ENCODE measurements at places on chromosomes 2 and 18. TPM values are rescaled to one million over a fixed set of nuclear protein-coding genes. Genes with fewer than 3 reads are reported as not detected.

DNA sequence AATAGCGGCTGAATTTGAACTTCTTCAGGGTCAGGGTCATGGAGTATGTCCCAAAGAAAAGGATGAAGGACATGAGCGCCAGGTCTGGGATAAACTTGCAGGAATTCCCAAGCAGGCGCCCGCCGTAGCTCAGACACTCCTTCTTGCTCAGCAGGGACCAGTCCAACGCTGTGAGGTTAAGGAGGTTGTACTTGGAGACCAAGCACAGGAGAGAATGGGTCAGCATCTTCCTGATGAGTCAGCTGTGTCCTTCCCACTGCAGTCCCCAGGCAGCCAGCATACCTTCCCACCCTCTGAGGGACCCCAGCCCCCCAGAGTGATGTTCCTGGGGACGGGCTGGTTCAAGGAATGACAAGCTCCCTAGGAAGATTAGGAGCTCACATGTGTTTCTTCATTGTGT lies 40.9 kb downstream of the MTHFD2 start:
- no peaks in the 10 kb centered on the region for H3K27me3 ChIP-seq
- no peak for DNase-seq
- H3K27ac ChIP-seq, result no peak overlapping the region
- no peak overlapping the region for H3K4me3 ChIP-seq

The ITGB6 gene
- 7.8 TPM for total RNA-seq

- DNase-seq, result no peak
- H3K27me3 ChIP-seq, result no peaks in the 10 kb centered on the region
- no peak overlapping the region for H3K4me3 ChIP-seq
- H3K36me3 ChIP-seq, result no peaks in the 10 kb centered on the region
- H3K4me1 ChIP-seq, result no peaks in the 10 kb centered on the region
- no peak overlapping the region for H3K27ac ChIP-seq
Measured at GRCh38 chr2:33911327-33911726, 312.2 kb upstream of the FAM98A start.

The SDC1 gene
- total RNA-seq, result 164 TPM

DNA sequence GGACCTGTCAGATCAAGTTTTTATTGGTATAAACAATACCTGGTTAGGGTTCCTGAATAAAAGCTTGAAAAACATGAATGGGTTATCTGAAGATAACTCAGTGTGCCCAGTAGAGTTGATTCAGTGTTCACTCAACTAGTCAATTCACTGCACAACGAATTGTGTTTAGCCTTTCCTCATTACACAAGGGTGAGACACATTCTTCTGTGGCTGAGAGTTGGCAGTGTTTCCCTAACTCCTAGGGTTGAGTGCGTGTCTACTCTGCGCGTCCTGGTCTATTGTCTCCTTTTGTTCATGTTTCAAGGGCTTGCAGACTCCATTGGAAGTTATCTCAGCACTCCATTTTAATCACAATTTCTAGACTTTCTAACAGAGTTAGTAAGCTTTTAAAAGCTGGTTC lies 32.8 kb upstream of the TMEM178A start:
- no peak overlapping the region for H3K27ac ChIP-seq
- no peaks in the 10 kb centered on the region for H3K27me3 ChIP-seq
- H3K36me3 ChIP-seq, result no peaks in the 10 kb centered on the region
- DNase-seq, result no peak
- no peaks in the 10 kb centered on the region for H3K4me1 ChIP-seq

- H3K27me3 ChIP-seq, result peaks cover 15% of the 10 kb centered on the region
- H3K4me3 ChIP-seq, result peak overlapping the region; percentile 56
- H3K4me1 ChIP-seq, result peaks cover 35% of the 10 kb centered on the region
Measured at GRCh38 chr2:41989501-41990180, 58.2 kb upstream of the PKDCC start.

DNA sequence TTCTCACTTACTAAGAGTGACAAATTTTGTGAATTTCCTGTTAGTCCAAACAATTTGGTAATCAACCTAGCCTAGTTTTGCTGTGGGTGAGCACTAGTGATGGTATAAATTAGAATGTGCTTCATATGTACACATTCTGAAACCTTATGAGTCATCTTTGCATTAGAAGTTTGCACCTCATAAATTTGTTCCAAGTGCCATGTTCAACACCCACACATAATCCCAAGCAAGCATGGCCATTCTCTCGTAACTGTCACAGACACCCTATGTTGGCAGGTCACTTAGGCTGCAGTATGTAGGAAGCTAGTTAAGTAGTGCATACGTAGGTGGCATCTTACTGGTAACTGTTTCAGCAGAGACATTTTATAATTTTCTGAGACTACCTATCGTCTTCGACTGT lies 46.9 kb downstream of the NAB1 start:
- H3K27me3 ChIP-seq, result no peaks in the 10 kb centered on the region
- H3K4me3 ChIP-seq, result no peak overlapping the region
- peaks cover 12% of the 10 kb centered on the region for H3K36me3 ChIP-seq
- H3K4me1 ChIP-seq, result peaks cover 10% of the 10 kb centered on the region
- no peak overlapping the region for H3K27ac ChIP-seq

The MOCOS gene
- 3.2 TPM for total RNA-seq

The SCYGR4 gene
- total RNA-seq, result not detected

The ALPI gene
- total RNA-seq, result 6.5 TPM

GRCh38 chr2:237061356-237061755 lies 24.3 kb upstream of the COPS8 start:
- DNase-seq, result no peak
- no peaks in the 10 kb centered on the region for H3K27me3 ChIP-seq
- no peak overlapping the region for H3K4me3 ChIP-seq
- H3K4me1 ChIP-seq, result peaks cover 31% of the 10 kb centered on the region

The RGPD5 gene
- 65.9 TPM for total RNA-seq

GRCh38 chr2:98454073-98454472 lies 9.4 kb downstream of the INPP4A start:
- H3K27ac ChIP-seq, result no peak overlapping the region
- H3K4me3 ChIP-seq, result no peak overlapping the region
- no peaks in the 10 kb centered on the region for H3K27me3 ChIP-seq
- peaks cover 8% of the 10 kb centered on the region for H3K36me3 ChIP-seq
- peaks cover 40% of the 10 kb centered on the region for H3K4me1 ChIP-seq
- peak; percentile 10 for DNase-seq

DNA sequence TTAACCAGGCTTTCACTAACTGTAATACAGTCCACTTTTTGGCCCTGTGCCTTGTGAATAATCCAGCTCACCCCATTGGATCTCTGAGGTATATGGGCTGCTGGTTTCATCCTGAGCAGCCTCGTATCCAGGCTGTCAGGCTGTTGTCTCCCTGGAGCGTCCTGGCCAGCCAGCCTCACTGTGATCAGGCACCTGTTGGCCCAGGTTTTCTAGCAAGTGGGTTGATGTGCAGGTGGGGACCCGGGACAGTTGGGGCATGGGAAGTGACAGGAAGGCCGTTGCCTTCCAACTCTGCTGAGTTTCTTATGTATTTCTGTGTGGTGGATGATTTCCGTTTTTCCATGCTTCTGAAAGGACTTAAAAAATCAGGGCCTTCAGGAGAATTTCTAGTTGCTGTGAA lies 132.4 kb downstream of the ACOXL start:
- no peaks in the 10 kb centered on the region for H3K36me3 ChIP-seq
- H3K4me1 ChIP-seq, result peaks cover 20% of the 10 kb centered on the region
- H3K27ac ChIP-seq, result no peak overlapping the region
- DNase-seq, result no peak

DNA sequence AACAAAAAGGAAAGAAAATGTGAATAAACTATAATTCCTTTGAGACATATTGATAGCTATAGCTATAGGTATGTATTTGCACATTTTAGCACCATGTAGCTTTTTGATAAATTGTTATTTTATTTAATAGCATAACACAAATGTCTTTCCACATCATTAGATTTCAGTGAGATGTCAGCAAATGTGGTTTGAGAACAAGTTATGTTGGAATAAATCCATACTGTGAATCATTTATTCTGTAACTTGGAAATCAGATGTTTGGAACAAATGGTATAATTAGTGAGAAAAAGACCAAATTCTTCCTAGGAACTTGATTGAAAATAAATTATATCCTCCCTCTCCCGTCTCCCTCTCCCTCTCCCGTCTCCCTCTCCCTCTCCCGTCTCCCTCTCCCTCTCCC lies 62.8 kb downstream of the NABP1 start:
- DNase-seq, result no peak
- H3K27me3 ChIP-seq, result no peaks in the 10 kb centered on the region
- no peaks in the 10 kb centered on the region for H3K36me3 ChIP-seq
- no peak overlapping the region for H3K4me3 ChIP-seq
- H3K27ac ChIP-seq, result no peak overlapping the region

DNA sequence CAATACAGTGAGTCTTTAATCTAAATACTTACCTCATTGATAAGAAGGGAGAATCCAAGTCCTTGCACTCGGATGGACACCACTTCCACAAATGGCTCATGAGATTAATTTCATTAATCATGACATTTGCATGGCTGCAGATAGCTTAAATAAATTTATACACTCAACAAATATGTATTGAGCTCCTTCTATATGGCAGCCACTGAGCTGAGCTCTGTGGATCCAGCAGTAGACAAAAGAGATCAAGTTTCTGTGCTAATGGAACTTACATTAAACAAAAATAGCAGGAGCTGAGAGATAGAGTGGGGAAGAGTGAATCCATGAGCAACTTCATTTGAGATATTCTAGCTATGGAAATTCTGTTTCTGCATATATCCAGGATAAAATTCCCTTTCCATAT lies 44.4 kb downstream of the RAB27B start:
- H3K4me3 ChIP-seq, result no peak overlapping the region
- DNase-seq, result no peak
